Activated naive CD8-positive, alpha-beta T cell treated with anti-CD3 and anti-CD28 coated beads, Interleukin-2, amount 50 U/mL, for 16 hours (primary cell): ENCODE measurements at places on chromosomes 5 and 9.

DNA sequence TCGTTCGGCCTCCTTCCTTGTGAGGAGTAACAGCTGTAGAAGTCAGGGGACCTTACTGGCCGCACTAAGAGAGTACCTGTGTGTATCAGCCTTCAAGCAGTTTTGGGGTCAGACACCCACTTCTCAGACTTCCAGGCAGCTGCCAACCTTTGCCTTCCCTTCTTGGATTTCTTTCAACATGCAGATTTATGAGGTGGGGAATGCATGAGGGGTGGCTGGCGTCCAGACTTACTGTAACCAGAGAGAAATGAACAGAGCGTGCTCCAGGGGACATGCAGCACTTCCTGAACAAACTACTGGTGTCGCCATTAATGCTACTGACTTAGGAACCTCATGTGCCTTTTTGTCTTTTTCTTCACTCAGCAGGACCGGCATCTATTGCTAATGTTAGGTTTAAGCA is 46.7 kb downstream of the INSYN2B start:
- no peak for DNase-seq

DNA sequence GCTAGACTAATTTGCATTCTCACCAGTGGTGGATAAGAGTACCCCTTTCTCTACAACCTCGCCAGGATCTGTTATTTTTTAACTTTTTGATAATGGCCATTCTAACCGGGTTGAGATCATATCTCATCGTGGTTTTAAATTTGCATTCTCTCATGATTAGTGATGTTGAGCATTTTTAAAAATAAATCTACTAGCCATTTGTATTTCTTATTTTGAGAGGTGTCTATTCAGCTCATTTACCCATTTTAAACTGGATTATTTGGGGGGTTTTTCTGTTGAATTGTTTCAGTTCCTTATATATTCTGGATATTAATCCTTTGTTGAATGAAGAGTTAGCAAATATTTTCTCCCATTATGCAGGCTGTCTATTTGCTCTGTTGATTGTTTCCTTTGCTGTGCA is 139.6 kb downstream of the ARSB start:
- DNase-seq: no peak

- no peak for DNase-seq
Observed at GRCh38 chr5:141476132-141476911, 556 bp downstream of the PCDHGC3 start.

DNA sequence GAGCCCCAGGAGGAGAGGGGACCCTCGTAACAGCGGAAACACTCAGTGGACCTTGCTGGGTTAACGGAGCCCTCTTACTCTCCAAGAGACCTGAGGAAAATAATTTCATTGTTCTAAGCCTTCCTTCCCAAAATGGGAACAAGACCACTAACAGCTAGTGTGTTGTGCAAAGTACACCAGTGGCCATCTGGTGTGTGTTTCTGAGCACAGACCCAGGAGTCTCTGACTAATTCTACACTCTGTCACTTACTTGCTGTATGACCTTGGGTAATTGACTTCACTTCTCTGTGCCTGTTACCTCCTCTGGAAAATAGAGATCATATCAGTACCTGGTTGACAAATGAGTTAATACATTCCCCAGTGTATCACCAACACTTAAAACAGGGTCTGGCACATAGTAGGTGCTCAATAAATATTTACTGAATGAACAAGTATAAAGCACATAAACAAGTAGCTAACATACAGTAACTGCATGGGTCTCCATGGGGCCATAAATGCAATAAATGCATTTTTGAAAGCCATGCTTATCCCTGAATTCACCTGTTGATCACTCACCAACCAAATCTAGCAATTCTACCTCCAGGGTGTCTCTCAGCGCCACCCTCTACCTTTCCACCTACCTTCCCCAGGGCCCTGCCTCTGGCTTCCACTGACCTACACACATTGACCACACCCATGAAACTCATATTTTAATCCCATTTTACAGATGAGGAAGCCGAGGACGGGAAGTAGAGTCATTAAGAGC is 44.7 kb upstream of the AKNA start:
- DNase-seq: no peak

DNA sequence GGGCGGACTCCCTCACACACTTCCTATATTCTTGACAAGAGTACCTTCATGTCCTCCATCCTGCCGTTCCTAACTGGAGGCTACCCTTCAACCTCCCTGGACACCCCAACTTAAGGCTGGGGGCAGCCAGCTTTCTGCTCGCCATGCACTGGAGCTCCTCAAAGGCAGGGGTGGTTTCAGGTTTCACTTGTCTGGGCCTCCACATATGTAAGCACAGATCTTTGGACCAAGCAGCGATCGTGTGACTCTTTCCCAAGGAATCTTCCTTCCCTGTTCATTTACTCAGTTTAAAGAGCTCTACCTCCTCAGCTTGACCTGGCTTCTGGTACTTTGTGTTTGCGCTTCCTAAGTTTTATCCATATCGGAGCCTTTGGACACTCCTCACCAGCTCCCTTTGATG is 34.2 kb upstream of the TRPC7 start:
- no peak for DNase-seq
